GM18507 (cell line): ENCODE measurements at places on chromosomes 5 and 9.

GRCh38 chr9:80952363-80952922, 736.9 kb downstream of the TLE1 start:
- DNase-seq = no peak

GRCh38 chr9:124000161-124000783, 11.3 kb upstream of the LHX2 start:
- no peak for DNase-seq

GRCh38 chr9:130268521-130269211, 3.1 kb downstream of the HMCN2 start:
- DNase-seq = no peak

DNA sequence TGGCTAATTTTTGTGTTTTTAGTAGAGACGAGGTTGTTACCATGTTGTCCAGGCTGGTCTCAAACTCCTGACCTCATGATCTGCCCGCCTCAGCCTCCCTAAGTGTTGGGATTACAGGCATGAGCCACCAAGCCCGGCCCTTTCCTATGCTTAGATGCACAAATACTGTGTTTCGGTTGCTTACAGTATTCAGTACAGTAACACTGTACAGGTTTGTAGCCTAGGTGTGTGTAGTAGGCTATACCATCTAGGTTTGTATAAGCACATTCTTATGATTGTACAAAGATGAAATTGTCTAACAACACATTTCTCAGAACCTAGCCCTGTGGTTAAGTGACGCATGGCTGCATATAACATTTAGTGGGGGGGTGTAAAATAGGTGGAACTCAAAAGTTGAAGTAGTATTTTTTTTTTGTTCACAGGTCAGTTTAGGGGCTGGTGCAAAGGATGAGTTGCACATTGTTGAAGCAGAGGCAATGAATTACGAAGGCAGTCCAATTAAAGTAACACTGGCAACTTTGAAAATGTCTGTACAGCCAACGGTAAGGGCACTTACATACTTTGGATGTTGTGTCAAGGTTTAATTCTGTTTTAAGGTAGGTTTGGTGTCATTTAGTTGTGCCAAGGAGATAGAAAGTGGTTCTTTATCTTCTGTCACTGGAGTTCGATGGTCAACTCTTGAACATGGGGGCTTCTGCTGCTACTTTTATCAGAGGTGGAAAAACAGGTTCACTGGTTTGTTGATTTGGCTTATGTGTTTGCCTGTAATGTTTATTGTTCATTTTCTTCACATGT, 3.4 kb downstream of the NPM1 start:
- DNase-seq = no peak

DNA sequence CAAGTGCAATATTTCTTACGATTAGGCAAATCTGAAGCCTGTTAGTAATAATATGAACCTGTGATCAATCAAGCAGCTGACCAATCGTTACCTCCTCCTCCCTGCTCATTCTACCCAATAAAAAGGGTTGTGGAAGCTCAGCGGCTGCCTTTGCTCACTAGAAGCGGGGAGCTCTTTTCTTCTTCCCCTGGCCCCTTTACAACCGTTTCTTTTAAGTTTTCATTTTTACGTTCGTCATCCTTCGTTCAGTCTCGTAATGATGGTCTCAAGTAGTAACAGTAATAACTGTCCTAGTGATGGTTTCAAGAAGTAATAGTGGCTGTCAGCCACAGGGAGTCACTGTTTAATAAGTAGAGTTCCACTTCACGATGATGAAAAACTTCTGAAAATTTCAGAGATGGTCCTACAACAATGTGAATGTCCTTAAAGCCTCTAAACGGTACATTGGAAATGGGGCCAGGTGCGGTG, 6.2 kb downstream of the UGT3A2 start:
- DNase-seq = no peak

GRCh38 chr9:85302938-85303756, 438.6 kb downstream of the AGTPBP1 start:
- no peak for DNase-seq

DNA sequence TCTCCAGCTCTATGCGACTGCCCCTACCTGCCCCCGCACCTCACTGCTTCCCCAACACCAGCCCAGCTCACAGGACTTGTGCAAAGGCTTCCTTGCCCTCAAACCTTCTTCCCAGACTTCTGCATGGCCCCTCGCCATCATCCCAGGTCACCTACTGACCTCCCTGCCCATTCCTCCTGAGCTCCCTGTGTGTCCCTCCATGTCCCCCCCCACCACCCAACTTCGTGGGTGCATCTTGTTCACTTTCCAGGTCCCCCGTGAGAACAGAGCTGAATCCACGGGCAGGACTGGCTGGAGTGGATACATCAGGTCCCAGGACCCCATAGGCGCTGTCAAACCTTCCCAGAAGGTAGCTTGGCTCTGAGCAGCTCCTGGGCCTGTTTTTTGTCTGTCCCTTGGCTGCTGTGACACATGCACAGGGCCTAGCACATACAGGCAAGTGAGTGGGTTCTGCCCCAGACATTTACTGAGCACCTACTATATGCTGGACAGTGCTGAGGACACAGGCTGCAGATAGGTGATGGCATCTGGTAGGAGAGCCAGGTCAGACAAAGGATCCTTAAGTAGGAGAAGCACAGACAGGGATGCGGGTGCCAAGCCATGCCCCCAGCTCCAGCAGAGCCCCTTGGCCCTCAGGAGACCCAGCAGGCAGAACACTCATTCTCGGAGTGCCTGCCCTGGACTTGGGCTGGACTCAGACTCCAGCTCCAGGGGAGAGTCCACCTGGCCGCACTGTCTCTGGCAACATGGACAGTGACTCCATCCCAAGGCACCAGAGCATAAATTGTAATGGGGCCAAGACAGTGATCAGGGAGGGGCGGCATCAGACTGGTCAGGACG, 15.0 kb downstream of the NINJ1 start:
- no peak for DNase-seq

DNA sequence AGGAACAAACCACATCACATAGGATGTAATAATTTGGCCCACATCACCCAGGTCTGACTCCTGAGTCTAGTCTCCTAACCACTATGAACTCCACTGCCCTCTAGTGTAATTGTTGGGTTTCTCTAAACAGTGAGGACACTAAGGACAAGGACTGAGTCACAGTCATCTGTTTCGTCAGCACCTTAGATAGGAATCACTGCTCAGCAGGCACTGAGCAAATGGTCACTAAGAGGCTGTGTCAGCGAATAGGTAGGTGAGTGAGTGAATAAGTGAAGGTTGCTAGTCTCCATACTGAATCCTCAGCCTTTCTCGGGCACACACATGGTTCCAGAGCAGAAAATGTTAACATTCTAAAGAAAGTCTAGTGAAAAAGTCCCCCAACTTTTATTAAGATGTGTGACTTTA, 278.6 kb downstream of the SPOCK1 start:
- DNase-seq = no peak

- no peak for DNase-seq
These were observed 11.6 kb upstream of the RETREG1 start for GRCh38 chr5:16628376-16628775.

GRCh38 chr9:114431770-114432169, 44.0 kb upstream of the AKNA start:
- DNase-seq = no peak
